ENCODE measurements at places on chromosomes 5 and 9.

DNA sequence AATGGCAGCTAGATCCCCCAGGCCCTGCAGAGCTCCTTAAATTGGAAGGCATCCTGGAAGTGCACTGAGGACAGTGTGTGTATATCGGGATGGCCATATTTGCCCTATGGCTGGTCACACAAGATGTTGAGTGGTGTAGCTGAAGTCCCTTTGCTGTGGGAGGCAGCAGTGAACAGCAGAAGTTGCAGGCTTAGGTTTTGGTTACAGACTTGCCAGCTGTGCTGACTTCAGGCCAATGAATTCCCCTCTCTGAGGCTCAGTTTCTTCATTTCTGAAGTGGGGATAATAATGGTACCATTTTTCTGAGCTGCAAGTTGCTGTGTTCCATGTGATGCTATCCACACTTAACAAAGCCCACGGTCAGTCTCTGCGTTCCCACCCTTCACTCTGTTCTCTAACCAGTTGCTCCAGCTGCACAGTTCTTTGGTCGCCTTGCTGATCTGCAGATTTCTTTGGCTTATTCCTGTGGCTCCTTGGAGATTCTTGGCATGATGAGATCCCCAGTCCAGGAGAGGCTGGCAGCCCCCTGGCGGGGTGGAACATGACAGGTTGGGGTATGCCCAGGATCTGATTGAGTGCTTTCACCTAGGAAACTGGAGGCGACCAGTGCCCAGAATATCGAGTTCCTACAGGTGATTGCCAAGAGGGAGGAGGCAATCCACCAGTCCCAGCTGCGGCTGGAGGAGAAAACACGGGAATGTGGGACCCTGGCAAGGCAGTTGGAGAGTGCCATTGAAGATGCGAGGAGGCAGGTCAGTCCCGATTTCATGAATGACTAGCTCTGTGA, 6.5 kb upstream of the GLE1 start:
- no peaks in the 10 kb centered on the region for H3K27me3 ChIP-seq
- H3K36me3 ChIP-seq: peaks cover 3% of the 10 kb centered on the region
- no peaks in the 10 kb centered on the region for H3K4me1 ChIP-seq
- H3K4me3 ChIP-seq: no peak overlapping the region

DNA sequence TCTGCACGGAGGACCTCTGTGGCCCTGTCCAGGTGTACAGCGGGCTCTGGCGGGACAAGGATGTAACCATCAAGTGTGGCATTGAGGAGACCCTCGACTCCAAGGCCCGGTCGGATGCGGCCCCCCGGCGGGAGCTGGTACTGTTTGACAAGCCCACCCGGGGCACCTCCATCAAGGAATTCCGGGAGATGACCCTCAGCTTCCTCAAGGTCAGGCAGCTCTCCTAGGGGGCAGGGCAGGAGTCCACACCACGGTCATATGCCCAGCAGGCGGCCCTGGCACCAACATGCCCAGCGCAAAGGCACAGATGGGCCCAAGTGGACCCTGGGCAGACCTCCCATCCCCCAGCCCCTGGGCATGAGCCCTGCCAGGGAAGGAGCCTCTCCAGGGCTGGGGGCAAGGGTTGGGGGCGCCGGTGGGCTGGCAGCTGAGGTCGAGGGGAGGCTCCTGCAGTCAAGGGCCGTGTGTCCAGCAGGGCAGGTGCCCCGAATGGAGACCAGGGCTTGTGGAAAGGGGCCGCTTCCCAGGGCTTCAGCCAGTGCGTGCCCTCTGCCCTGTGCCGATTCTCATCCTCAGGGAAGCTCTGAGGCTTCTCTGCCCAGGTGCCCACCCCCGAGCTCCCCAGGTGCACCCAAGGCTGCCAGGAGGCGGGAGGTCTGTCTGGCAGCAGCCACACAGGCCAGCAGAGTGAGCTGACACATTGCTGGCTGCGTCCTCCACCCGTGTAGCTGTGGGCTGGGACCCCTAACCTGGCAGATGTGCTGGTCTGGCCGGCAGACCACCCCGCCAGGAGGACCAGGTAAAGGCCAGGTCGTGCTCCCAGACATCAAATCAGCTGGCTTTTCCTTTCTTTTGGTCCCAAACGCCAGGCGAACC, 10.0 kb downstream of the DIPK1B start:
- no peak overlapping the region for H3K4me3 ChIP-seq
- no peaks in the 10 kb centered on the region for H3K27me3 ChIP-seq
- peaks cover 31% of the 10 kb centered on the region for H3K36me3 ChIP-seq
- no peak for DNase-seq

GRCh38 chr5:54249210-54250028, 61.0 kb downstream of the ARL15 start:
- H3K4me3 ChIP-seq: no peak overlapping the region
- no peaks in the 10 kb centered on the region for H3K27me3 ChIP-seq
- H3K4me1 ChIP-seq: no peaks in the 10 kb centered on the region

GRCh38 chr5:6273090-6273735, 105.1 kb downstream of the MED10 start:
- no peak for DNase-seq
- no peaks in the 10 kb centered on the region for H3K4me1 ChIP-seq
- no peaks in the 10 kb centered on the region for H3K27me3 ChIP-seq
- no peaks in the 10 kb centered on the region for H3K36me3 ChIP-seq

GRCh38 chr5:56561455-56561854, 253.9 kb upstream of the MAP3K1 start:
- no peak overlapping the region for H3K27ac ChIP-seq
- DNase-seq: no peak
- no peaks in the 10 kb centered on the region for H3K36me3 ChIP-seq
- H3K4me3 ChIP-seq: no peak overlapping the region
- no peaks in the 10 kb centered on the region for H3K27me3 ChIP-seq

DNA sequence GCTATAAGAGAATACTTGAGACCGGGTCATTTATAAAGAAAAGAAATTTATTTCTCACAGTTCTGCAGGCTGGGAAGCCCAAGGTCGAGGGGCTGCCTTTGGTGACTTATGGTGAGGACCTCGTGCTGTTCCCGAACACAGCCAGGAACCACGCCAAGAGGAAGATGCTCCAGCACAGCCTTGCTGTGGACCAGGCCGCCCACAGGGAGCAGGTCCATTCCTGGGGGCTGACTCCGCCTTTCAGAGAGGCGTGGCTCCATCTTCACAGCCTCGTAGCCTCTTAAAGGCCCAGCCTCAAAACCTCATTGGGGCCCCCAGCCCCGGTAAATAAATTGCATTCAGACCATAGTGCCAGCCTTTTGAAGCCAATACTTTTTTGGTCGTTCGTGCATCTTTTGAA, 93.5 kb upstream of the CACNA1B start:
- DNase-seq: no peak
- H3K27me3 ChIP-seq: no peaks in the 10 kb centered on the region
- H3K4me1 ChIP-seq: peaks cover 7% of the 10 kb centered on the region
- no peak overlapping the region for H3K4me3 ChIP-seq
- H3K27ac ChIP-seq: no peak overlapping the region

- H3K4me1 ChIP-seq: peaks cover 4% of the 10 kb centered on the region
- H3K4me3 ChIP-seq: no peak overlapping the region
- no peak for DNase-seq
- H3K27ac ChIP-seq: no peak overlapping the region
Measured at GRCh38 chr9:81559709-81560108, 129.6 kb downstream of the TLE1 start.

DNA sequence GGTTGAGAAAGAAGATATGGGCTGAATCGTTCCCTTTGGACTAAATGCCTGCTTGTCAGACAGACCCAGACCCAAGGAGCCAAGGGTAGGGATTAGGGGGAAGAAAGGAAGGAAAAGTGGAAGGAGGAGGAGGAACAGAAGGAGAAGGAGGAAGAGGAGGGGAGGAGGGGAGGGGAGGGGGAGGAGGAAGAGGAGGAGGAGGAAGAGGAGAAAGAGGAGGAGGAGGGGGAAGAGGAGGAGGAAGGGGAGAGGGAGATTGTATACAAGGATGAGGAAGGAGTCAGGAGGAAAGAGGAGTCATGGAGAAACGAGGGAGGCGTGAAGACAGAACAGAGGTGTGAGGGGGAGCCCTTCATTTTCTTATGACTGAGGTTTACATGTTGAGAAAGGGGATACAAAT, 46.9 kb upstream of the DNAH5 start:
- H3K27ac ChIP-seq: no peak overlapping the region
- H3K27me3 ChIP-seq: no peaks in the 10 kb centered on the region
- no peaks in the 10 kb centered on the region for H3K4me1 ChIP-seq
- no peak for DNase-seq
- H3K36me3 ChIP-seq: no peaks in the 10 kb centered on the region

- no peaks in the 10 kb centered on the region for H3K27me3 ChIP-seq
- H3K4me1 ChIP-seq: no peaks in the 10 kb centered on the region
- H3K36me3 ChIP-seq: no peaks in the 10 kb centered on the region
- no peak overlapping the region for H3K27ac ChIP-seq
- H3K4me3 ChIP-seq: no peak overlapping the region
Measured at GRCh38 chr9:105854783-105855724, 160.7 kb downstream of the TMEM38B start.

GRCh38 chr9:120337131-120337530, 242.8 kb downstream of the CDK5RAP2 start:
- H3K4me3 ChIP-seq: no peak overlapping the region
- H3K27ac ChIP-seq: no peak overlapping the region
- H3K27me3 ChIP-seq: no peaks in the 10 kb centered on the region

- H3K4me1 ChIP-seq: no peaks in the 10 kb centered on the region
- no peaks in the 10 kb centered on the region for H3K27me3 ChIP-seq
- H3K4me3 ChIP-seq: no peak overlapping the region
- no peak overlapping the region for H3K27ac ChIP-seq
Measured at GRCh38 chr9:71620331-71620730, 148.0 kb downstream of the CEMIP2 start.

- no peak for DNase-seq
- no peak overlapping the region for H3K27ac ChIP-seq
- H3K4me3 ChIP-seq: no peak overlapping the region
- H3K36me3 ChIP-seq: no peaks in the 10 kb centered on the region
Measured at GRCh38 chr5:88952344-88952743, 69.4 kb upstream of the MEF2C start.

- peaks cover 2% of the 10 kb centered on the region for H3K4me1 ChIP-seq
- peak; percentile 45 for DNase-seq
- H3K4me3 ChIP-seq: peak within 1 kb of the TSS; percentile 78
- peaks cover 15% of the 10 kb centered on the region for H3K27me3 ChIP-seq
- no peak within 1 kb of the TSS for H3K27ac ChIP-seq
Measured at GRCh38 chr5:96433066-96433447, at the start of gene PCSK1. Gene PCSK1 (minus strand): TSS chr5:96433248. CDS start chr5:96433042, 206 bp downstream.

DNA sequence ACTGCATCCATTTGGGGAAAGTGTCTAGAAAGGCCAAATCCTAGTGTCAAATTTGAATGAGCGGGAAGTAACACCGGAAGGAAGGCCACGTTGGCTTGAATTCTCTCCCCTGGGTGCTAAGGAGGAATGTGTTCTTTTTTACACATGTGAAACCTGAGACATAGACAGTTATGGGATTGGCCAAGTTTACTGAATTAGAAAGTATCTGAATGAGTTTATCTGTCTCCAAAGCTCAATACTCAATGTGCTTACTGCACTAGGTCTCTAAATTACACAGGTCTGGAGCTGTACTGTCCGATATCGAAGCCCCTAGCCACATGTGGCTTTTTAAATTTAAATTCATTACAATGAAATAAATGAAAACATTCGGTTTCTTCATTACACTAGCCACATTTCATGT, 6.0 kb downstream of the DMRT1 start:
- H3K27me3 ChIP-seq: peaks cover 33% of the 10 kb centered on the region
- H3K27ac ChIP-seq: no peak overlapping the region
- no peaks in the 10 kb centered on the region for H3K36me3 ChIP-seq
- DNase-seq: no peak
- no peak overlapping the region for H3K4me3 ChIP-seq

GRCh38 chr5:71829206-71829605, 110.1 kb downstream of the CARTPT start:
- no peak overlapping the region for H3K4me3 ChIP-seq
- H3K4me1 ChIP-seq: peaks cover 2% of the 10 kb centered on the region
- no peaks in the 10 kb centered on the region for H3K27me3 ChIP-seq
- peaks cover 19% of the 10 kb centered on the region for H3K36me3 ChIP-seq
